ENCODE measurements at places on chromosomes 1 and 21.
A peak's percentile ranks its signal among the peaks of the same experiment; 100 is the strongest.

DNA sequence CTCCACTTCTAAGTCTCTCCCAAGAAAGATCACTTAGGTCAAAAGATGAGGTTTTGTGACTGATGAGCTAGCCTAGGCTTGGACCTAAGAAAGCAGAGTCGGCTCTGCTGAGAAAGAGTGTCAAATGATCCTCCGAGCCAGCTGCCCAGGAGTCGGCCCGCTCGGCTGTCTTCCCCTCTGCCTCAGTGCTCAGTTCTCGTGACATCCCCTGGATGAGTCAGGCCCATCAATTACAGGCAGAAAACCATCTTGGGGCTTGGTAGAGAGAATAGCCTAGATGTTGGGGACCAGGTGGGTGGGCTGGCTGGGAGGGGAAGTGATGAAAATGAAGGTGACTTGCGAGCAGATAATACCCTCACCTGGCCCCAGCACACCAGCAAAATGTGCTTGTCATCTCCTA is 60.5 kb downstream of the SLC66A1 start:
- no peak for DNase-seq

GRCh38 chr1:169594391-169594790 is 8.1 kb upstream of the F5 start:
- no peak for DNase-seq

DNA sequence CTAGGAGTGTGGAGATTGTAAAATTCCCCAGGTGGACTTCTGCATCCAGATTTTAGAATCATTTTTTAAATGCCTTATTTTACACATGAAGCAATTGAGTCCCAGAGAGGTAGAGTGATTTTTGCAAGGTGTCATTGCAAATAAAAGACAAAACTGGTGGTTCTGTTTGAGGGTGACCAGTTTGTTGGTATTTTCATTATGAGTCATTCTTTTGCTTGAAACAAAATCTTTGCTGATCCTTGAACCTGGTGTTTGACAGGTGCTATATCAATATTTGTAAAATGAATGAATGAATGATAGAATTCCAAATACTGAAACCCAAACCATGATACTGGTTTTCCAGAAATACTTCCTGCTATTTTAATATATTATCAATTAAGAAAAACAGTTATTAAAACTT is 44.1 kb downstream of the TTC3 start:
- DNase-seq = no peak

GRCh38 chr1:208158640-208159554 is 85.3 kb downstream of the PLXNA2 start:
- no peak for DNase-seq

DNA sequence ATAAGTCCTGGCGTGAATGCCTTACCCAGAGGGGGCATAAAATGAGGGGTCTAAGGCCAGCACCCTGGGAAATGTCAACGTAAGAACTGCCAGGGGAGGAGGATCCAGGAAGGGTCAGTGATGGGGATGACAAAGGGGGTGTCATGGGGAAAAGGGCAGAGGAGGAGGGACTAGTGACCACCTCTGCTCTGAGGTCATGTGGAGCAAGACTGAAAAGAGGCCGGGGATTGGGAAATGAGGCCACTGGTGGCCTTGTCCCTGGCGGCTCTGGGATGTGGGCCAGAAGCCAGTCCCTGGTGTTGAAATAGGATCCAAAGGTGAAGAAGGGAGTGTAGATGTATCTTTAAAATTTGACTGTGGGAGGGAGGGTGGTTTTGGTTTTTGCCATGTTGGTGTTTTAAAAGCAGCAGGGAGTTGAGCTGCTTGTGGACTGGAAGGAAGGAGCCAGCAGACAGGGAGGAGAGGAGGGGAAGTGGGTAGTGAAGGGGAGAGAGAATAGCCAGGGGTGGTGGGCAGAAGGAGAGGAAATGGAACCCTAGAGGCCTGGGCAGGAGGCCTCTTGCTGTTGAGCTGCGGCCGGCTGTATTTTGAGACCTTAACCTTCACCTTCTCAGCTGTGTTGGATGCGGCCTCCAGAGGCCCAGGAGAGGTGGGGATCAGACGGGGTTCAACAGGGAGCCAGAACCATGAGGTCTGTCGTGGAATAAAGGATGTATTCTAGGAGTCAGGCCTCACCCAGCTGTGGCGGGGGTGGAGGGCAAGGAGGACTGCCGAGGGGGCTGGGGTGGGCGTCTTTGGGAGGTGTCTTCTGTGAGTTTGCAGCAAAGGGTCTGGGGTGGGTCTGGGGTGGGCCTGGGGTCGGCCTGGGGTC is 92.5 kb downstream of the DHRS3 start:
- DNase-seq = peak; percentile 12

DNA sequence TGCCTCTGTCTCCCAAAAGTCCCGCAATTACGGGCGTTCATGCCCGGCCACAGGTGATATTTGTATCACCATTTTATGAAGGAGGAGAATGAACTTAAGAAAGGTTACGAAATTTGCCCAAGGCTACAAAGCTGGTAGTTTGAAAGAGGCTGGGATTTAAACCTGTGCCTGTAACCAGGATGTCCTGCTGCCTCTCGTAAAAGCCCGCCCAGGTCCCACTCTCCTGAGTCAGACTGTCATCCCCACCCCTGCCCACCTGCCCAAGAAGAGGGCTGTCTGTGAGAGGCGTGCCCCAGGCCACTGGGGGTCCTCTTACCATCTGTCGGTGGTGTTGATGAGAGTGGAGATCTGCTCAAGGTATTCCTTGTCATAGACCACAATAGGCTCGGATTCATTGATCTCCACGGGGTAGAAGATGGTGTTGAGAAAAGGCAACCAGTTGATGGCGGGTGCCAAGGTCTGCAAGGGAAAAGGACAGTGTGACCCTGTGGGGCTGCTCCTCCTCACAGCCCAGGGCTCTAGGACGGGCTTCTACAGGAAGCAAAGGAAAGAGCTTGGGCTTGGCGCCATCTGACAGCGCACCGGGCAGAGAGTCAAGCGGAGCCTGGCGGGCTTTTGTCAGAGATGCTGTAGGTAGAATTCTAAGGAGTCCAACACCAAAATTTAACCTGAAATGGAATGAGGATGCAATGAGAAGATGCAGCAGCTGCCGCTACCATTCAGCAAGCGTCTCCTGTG is 43.2 kb downstream of the ECE1 start:
- DNase-seq = no peak

DNA sequence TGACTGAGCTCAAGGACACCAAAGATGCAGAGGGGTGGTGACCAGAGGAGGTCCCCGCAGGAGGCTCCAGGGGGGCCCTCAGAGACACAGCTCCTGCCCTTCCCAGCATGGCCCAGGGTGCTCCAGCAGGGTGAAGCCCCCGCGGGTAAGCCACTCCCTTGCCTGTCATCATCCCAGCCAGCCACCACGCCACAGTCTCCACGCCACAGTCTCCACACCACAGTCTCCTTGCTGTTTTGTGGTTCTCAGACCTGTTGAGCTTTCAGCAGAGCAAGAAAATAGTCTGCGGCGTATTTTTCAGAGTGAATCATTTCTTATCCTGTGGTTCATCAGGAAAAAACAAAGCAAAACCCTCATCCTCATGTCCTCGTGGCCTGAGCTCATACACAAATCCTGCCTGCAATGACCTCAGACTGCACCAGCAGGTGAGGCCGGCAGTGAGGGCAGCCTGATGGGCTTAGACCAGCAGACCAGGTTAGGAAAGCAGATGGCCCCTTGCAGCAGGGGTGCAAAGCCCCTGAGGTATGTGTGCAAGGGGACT is 25.7 kb upstream of the ABCG1 start:
- no peak for DNase-seq

DNA sequence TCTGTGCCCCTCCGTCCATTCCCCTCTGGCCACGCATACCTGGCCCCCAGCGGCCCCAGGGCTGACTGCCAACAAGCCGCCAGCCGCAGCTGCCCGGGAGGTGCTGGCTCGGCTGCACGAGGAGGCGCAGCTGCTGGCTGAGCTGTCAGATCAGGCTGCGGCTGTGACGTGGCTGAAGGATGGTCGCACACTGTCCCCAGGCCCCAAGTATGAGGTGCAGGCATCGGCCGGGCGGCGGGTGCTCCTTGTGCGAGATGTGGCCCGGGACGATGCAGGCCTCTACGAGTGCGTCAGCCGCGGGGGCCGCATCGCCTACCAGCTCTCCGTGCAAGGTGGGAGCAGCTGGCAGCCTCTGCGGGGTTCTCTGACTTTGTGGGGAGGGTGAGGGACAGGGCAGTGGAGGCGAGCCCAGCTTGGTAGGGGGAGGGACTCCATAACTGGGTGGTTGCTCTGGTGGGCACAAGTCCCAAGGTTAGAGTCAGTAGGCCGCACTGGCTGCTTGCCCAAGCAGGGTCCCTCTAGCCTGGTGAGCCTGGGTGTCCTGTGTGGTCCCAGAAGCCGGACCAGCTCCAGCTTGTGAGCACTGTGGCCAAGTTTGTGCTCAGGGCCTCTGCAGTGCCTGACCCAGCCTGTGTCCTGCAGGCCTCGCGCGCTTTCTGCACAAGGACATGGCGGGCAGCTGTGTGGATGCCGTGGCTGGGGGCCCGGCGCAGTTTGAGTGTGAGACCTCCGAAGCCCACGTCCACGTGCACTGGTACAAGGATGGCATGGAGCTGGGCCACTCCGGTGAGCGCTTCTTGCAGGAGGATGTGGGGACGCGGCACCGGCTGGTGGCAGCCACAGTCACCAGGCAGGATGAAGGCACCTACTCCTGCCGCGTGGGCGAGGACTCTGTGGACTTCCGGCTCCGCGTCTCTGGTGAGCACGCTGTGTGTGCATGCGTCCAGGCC is 8.8 kb downstream of the OBSCN start:
- DNase-seq = no peak

- peak; percentile 80 for DNase-seq
Measured at GRCh38 chr1:150144606-150145005, 5.1 kb upstream of the PLEKHO1 start.

GRCh38 chr21:42567861-42568260 is 54.2 kb downstream of the SLC37A1 start:
- DNase-seq = no peak

DNA sequence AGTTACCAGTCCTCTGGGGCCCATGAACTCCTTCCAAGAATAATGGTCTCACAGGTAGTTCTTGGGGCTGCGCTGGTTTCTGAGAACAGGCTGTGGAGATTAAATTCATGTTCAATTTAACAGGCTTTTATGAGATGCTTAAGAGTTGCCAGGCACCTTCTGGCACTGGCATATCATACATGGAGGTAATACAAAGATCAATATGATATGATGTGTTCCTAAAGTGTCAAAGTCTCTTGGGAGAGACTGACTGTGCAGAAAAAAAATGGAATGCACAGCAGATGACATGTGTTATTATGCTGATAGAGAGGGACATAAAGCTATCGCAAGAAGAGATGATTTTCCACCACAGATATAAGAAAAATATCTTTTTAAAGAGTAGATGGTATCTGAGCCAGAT is 6.8 kb downstream of the CYP2J2 start:
- DNase-seq = no peak

DNA sequence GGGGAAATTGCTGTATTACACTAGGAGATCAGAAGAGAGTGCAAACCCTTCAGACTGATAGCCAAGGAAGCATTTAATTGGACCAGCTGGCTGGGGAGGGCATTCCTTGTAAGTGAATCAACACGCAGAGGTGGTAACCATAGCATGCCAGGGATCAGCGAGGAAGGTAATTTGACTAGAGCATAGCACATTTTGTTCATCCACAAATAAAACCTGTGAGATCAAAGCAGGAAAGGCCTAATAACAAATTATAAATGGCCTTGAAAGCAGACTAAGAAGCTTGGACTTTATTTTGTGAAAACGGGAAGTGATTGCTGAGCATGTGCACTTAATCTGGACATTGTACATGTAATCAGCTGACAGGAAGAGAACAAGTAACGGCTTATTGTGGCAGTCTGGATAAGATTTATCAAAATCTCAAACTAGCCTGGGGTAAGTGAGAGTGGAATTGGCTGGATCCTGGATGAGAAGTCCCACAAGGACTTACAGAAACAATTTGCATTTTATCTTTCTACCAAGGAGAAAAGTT is 11.7 kb upstream of the CD55 start:
- DNase-seq = peak; percentile 70

DNA sequence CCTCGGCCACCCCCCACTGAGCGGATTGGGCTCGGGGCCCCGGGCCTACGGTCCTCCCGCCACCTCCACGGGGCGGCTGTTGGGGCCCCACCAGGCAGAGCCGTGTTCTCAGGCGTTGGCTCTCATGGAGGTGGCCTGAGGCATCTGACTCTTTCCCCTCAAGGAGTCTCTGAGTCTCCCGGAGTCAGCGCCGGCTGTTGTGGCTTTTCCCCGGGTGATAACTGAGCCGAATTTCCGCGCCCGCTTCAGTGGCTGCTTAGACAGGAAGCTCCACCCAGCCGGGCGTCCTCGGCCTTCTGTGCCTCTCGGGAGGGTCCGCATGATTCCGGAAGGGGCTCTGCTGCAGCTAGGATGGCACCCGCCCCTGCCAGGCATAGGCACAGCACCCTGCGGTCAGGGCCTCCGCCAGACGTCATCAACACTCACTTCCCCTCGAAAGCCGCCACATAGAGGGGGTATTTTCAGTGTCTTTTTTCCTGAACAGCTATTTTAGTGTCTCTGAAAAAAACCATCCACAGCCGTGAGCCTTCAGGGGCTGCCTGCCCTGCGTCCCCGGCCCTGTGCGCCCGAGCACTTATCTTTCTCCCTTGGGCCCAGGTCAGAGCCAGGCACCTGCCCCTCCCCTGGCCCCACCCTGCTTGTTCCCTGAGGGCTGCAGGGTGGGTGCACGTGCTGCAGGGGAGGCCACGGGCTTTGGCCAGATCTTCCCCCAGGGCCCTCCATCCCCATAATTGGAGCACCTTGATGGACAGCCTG is 72.9 kb downstream of the SKI start:
- DNase-seq = peak; percentile 96

DNA sequence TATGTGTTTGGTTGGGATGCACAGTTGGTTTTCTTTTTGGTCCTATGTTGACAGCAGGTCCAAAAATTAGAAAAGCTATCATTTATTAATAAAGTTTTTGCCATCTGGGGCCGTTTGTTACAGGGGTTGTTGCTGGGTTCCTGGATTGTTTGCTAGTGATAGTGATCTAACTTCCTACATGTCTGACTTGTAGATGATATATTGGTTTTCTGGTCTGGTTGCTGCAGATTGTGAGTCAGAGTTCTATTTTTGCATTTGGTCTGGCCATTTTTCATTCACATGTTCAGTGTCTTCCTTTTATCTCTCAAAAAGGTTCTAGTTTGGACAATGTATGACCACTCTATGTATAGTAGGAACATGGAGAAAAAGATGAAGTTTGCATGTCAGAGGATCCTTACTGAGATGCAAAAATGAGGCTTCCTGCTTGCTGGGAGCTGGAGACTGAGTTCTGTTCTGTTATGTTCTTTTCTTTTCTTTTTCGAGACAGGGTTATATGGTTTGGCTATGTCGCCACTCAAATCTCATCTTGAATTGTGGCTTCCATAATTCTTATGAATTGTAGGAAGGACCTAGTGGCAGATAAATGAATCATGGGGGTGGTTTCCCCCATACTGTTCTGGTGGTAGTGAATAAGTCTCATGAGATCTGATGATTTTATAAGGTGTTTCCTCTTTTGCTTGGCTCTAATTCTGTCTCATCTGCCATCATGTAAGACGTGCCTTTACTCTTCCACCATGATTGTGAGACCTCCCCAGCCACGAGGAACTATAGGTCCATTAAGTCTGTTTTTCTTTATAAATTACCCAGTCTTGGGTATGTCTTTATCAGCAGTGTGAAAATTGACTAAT is 4.2 kb upstream of the NVL start:
- peak; percentile 72 for DNase-seq

GRCh38 chr21:31416465-31416864 is 72.4 kb upstream of the TIAM1 start:
- DNase-seq = no peak

Data from KBM-7 (cell line).